Amniotic stem cell (primary cell): ENCODE measurements at places on chromosomes 12 and 14.

DNA sequence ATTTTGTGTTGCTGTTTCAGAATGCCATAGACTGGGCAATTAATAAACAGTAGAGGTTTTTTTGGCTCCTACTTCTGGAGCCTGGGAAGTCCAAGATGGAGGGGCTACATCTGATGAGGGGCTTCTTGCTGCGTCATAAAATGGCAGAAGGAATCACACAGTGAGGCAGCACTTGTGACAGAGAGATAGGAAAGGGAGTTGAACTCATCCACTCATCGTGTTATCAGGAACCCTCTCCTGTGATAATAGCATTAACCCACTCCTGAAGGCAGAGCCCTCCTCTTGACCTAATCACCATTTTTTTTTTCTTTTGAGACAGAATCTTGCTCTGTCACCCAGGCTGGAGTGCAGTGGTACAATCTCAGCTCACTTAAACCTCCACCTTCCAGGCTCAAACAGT lies 9.7 kb downstream of the TDG start:
- DNase-seq, result no peak

DNA sequence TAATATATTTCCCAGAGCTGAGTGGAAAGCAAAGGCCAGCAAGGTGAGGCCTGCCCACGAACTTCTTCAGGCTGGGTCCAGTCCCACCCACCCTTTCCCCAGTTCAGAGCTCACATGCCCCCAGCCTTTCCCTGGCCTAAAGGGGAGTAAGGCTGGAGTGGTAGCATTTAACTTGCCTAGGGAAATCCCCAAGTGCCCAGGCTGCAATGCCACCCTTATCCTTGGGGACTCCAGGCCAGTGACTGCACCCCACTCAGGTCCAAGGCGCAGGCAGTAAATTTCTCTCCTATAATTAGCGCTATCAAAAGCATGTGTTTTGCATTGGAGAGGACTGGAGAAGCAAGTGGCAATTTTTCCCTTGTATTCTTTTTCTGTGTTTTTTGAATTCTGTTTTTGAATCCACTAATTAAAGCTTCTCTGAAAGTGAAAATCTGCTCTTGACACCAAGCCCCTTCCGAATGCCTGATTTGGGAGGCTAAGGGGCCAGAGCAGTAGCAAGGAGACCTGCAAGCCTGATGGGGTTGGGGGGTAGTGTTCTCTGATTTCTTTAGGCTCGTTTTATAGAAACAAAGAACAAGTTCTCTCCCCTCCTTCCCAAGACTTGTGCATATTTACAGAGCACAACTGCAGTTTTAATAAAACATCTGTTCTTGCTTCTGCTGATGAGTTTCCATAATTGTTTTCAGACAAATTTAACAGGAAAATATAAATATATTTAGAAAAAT lies 3.5 kb upstream of the HOXC6 start:
- DNase-seq, result no peak

DNA sequence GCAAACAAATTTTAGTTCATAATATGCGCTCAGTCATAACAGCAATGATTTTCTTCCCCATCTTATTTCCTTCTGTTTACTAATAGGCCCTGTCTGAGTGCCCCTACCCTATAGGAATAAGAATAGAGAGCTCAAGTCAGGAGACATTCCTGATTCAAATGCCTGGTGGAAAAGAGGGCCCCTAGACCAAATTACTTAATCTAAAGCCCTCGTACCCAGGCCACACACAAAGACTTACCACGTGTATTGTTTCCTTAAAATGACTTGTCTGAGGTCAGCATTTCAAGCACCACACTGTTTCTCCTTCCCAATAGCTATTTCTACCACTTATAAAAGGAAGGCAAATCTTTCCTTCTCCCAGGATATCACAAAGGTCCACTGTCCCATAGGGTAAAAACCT lies 314.9 kb upstream of the TMTC1 start:
- no peak for DNase-seq

DNA sequence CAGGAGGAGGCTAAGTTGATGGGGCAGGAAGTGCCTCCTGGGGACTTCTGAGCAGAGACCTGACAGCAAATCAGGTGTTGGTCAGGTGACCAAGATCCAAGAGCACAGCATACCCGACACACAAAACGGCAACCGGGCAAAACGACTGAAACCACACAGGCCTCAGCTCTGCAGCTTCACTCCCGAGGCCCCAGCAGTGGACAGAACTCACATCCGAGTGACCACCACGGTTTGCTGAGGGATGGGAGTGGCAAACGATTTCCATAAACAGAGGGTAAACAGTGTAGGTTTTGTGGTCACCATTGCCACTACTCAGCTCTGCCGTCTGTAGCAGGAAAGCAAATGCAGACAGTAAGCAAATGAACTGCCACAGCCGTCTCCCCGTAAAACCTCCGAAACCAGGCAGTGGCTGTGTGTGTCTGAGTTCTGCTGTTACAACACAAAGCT lies 14.4 kb downstream of the CHFR start:
- DNase-seq, result no peak

GRCh38 chr12:114491916-114492315 lies 86.0 kb upstream of the TBX5 start:
- no peak for DNase-seq

DNA sequence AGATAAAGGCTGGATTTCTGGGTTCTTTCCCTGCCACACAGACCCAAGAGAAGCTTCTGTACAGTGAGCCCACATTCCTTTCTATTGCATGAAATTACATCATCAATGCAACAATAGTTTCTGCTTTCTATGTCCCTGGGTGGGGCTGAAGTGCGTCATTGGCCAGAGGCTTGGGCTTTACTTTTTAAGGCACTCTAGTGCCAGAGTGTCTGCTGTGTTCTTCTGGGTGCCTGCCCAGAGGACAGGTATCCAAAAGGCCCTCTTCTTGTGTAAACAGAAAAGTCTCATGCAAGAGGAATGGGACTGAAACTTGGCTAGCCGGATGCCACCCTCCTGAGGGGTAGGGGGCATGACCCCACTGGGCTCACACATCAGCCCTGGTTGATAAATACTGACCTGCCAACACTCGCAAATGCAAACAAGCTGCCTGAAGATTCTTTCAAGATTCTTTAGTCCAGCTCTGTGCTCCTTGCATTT lies 5.9 kb downstream of the KRT86 start:
- DNase-seq, result peak; percentile 81

DNA sequence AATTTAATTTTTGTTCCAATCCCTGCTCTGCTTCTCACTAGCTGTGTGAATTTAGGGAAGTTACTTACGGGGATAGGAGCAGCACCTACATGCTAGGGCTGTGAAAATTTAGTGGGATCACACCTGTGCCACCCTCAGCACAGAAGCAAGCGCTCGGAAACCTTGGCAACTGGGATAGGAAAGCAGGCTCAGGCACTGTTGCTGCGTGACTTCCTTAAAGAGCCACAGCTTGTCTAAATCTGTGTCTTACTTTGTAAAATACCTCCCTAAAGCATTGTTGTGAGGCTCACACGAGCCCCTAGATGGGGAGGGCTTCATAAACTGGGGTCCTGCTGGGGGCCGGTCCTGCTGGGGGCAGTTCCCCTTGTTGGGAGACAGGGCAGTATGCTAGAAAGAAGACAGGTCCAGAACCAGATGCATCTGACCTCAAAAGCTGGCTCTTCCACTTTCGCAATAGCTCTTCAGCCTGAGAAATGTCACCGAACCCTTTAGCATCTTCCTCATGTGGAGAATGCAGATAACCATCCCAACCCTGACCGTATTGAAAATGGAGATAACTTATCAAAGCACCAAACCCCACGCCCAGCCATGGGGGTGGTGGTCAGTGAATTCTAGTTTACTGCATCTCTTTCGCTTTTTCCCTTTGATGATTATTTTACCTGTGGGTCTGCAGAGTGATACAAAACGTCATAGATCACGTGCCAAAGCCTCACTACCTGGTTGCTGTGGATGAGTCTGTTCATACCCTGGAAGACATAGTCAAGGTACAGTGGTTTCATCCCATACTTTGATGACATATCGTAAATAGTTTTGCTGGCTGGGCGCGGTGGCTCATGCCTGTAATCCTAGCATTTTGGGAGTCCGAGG lies 54.1 kb downstream of the AK7 start:
- no peak for DNase-seq

GRCh38 chr12:98532687-98533304 lies 17.4 kb downstream of the TMPO start:
- DNase-seq, result no peak

DNA sequence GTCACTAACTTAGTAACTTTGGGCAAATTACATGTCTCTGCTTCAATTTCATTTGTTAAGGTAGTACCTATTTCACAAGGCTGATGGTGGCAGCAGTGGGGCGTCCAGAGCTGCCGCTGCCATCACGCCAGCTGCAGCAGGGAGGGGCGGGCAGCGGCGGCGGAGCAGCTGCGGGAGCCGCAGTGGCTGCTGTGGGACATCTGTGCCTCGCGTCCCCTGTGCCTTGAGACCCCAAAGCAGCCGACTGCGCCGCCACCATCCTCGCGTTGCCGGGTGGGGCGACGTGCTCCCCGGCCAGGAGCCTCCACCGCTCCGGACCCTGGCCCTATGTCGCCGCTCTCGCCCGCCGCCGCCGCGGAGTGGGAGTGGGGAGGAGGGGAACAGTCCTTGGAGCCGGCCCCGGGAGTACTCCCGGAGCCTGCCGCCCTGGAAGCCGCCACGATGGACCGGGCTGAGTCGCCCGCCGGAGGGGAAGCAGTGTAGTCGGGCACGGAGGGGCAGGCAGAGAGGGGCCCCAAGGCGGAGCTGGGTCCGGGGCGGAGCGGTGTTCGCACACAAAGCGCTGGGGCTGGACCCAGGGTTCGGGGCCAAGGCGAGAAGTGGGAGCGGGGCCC lies 51.4 kb downstream of the A2M start:
- no peak for DNase-seq

DNA sequence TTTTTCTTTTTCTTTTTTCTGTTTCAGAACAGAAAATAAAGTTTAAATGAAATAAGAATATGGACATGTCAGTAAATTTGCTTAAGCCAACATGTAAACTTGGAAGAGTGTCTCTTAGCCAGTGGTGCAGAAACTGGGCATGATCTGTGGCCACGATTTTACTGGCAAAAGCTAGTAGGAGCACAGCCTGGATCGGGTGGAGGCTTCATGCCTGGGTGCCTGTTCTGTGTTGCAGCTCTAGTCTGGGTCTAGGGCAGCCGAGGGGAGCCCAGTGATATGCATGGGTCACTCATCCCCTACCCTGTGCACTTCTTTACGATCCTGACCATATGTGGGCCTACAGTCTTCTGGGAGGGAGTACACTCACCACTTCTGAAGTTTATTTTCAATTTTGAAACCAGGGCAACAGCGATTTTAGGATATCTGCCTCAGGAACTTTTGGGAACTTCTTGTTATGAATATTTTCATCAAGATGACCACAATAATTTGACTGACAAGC lies 45.6 kb upstream of the SMCO2 start:
- no peak for DNase-seq

GRCh38 chr12:104695453-104696148 lies 238.9 kb downstream of the CHST11 start:
- DNase-seq, result no peak

- DNase-seq, result no peak
These were observed 55.8 kb upstream of the OR6J1 start for GRCh38 chr14:22699801-22700564.

GRCh38 chr14:32129124-32129523 lies 52.0 kb downstream of the ARHGAP5 start:
- no peak for DNase-seq

DNA sequence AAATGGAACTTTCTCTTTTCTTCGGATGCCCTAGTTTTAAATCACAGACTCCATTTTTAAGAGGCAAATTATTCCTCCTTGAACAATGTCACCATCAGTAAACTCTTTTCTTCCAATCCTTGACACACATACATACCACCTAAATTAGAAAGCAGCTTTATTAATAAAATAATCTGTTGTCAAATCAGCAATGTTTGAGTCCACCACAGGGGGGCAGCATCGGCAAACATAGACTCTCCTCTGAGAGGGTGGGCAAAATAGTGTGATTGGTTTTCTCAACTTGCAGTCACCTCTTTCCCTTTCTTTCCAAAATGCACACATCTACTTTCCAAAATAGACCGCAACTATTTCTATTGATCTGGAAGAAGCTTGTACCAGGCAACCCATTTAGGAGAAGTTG lies 438.4 kb upstream of the OR4E1 start:
- no peak for DNase-seq

DNA sequence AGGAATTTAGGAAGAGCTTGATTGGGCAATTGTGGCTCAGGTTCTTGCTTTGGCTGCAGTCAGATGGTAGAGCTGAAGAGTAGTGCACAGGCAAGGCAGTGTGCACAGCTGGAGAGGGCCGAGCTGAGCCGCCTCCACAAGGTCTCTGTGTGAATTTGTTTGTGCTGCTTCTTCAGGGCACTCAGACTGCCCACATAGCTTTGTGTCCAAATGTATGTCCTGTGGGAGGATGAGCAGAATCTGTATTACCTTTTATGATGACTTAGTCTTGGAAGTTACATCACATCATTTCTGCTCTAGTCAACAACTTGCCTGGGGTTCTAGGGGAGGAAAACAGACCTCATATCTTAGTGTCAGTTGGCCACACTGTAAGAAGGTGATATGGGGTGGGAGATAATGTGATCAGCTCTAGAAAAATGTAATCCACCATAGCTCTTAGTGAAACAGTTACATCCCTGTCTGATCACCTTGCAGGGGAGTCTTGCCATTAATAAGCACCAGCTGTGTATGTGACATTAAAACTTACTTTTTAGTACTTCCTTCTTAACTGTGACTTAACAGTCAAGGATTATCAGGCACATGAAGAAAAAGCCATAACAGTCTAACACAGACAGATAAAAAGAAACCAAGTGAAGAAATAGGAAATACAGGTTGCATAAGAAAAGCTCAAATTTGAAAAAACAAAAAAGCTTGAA lies 53.4 kb downstream of the RCOR1 start:
- no peak for DNase-seq
